ENCODE measurements at places on chromosomes 2 and 18. TPM values are rescaled to one million over a fixed set of nuclear protein-coding genes. Genes with fewer than 3 reads are reported as not detected.
A peak's percentile ranks its signal among the peaks of the same experiment; 100 is the strongest.

DNA sequence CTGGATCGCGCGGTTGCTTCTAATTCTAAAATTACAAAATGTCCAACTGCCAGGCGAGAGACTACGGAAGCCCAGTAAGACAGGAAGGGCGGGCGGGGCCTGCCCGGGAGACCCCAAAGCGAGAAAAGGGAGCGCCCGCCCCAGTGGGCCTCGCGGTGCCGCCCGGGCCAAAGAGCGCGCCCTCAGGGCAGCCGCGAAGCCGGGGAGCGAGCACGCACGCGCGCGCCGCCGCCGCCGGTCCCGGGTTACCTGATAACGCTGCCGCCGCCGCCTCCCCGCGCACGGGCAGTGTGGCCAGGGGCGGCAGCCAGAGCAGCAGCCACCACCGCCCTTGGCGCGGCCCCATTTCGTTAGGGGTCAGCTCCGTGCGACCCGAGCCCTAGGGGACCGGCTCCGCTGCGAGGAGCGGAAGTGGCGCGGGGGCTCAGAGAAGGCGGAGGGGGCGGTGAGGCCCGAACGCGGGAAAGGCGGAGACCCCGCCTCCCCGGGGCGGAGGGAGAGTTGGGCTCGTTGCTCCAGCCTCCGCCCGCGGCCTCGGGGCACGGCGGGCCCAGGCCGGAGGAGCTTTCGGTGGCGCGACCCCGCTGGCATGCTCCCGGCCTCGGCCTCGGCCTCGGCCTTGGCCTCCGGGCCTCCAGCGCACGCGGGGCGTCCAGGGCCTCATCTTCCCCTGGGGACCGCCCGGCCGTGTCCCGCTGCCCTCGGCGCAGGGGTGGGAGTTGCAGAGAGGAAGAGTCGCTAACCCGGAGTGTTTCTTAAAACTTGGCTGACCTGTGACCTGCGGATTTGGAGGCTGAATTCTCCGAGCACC lies at the start of gene NEMP2:
TSS of gene NEMP2 (minus strand) at position 413 of the 811 bp plus-strand sequence. CDS start at position 346, 67 bp downstream.
- DNase-seq: peak; percentile 80

- DNase-seq: no peak
These were observed 25.5 kb upstream of the ONECUT2 start for GRCh38 chr18:57409650-57410049.

GRCh38 chr2:240920783-240921231 lies 14.7 kb downstream of the CROCC2 start:
- peak; percentile 64 for DNase-seq

DNA sequence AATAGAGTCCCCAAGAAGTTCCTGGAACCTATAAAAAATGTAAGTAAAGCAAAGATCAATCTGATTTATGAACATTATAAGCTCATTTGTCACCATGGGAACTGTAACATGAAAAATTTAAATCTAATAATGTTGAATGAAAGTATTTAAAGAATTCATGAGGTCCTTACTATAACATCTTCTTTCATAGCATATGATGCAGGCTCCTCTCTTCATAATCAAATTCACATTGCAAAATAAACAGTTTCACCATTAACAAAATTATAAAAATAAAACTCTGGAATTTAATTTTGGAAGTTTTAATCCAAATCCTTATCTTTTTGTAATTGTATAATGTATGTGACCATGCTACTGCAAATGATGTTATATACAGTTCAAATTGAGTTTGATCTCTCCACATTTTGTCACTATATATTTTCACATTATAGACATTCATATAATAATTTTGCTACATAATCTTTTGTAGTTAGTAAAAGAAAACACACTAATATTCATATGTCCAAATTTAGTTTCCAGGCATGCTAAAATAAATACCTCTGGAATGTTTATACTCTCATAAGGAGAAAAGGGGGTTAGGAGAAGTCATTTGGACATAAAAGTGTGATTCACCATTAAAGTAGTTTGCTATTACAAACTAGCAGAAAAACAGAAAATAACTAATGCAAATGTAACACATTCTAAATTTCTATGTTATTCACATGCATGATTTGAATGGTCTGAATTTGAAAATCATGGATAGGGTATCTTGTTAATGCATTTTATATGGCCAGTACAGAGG lies 954.1 kb downstream of the DSC3 start:
- peak; percentile 41 for DNase-seq

GRCh38 chr18:45312555-45313126 lies 302.6 kb upstream of the SLC14A2 start:
- DNase-seq: no peak

DNA sequence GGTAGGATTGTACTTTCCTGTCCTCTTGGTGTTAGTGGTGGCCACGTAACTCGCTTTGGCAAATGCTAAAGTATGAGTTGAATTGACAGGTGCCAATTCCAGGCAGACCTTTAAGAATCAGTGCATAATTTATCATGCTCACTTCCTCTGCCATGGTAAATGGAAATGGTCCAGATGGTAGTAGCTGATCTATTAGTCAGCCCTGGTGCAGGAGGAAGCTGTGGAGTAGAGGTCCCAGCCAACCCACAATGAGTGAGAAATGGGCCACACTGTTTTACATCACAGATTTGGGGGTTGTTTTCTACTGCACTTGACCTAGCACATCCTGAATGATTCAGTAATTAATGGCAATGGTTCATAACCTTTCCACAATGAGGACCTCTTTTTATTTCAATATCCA lies 104.4 kb downstream of the RGPD3 start:
- DNase-seq: peak; percentile 3

- no peak for DNase-seq
These were observed 13.1 kb upstream of the GPR17 start for GRCh38 chr2:127632592-127633489.

DNA sequence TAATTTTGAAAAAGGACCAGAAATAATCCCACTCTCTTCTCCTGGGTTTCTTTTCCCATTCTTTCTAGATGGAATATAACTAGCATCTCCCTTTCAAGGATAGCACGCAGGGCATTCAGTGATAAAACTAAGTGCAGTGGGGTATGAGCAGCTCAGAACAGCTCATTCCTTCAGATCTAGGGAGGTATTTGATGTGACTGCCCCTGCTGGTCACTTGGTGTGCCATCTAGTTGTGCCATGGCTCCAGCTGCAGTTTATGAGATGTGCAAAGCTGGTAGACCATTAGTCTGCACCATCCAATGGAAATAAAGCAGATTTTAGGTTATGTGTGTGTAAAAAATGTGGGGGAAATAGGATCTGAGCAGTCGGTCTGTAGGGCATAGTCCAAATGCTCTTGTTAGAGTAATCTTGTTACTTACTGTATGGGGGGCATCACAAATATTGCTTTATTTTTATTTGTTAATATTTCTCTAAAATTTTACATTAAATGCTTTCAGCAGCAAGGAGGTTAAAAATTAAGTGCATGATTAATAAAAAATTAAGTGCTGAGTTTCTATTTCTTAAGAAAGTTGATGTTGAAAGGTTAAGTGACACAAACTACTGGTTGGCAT lies 38.9 kb downstream of the CTAGE1 start:
- DNase-seq: peak; percentile 70

DNA sequence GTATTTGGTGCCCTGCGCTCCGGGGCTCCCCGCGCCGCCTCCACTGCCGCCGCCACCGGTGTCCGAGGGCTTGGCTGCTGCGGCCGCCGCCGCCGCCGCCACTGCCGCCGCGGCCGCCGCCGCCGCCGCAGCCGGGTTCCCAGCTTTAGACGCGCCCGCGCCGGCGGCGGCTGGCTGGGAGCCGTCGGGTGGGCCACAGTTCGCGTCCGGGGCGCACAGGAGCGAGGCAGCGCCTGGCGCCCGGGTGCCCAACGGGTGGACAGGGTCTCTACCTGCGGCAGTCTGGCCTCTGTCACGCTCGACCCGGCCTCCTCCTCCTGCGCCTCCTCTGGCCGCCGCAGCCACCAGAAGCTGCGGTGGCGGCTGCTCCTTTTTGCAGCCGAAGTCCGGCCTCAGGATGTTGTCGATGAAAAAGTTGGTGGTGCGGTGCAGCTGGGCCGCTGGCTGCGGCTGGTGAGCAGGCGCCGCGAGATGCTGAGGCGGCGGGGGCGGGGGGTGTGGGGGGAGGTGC lies 951 bp downstream of the EN1 start:
- DNase-seq: peak; percentile 78

DNA sequence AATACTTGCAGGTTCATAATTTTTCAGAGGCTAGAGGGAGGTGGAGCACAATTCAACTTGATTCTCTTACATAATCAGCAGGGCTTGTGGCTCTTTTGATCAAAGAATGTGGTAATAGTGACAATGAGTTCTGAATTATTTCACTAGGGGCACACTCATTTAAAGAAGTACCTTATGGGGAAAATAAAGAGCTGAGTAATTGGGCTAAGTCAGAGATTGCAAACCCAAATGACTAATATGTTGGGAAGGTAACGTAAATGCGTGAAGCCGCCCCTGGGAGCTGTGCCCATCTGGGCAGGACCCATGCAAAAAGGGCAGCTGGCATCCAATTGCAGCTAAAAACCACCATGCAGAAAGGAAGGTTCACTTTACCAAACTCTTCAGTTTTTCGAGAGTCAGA lies 35.3 kb downstream of the NCKAP5 start:
- peak; percentile 43 for DNase-seq

DNA sequence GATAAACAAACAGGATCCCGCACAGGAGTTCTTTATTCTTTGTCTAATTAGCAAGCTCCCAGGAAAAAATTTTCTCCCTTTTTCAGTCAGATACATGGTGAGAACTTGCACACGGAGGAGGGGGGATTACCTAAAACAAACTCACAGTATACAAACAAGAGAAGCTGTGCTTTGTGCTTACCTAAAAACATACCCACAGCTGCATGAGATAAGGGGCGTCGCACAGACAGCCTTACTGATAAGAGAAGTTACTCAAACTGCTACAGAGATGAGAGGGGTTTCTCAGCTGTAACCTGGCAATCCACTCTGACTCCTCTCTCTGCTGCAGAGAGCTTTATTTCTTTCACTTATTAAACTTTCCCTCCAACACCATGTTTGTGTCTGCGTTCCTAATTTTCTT lies 32.9 kb upstream of the ST3GAL5 start:
- DNase-seq: no peak

- DNase-seq: no peak
These were observed 15.6 kb upstream of the YWHAQ start for GRCh38 chr2:9646196-9647030.

GRCh38 chr2:1594373-1595171 lies 149.7 kb downstream of the PXDN start:
- DNase-seq: no peak

DNA sequence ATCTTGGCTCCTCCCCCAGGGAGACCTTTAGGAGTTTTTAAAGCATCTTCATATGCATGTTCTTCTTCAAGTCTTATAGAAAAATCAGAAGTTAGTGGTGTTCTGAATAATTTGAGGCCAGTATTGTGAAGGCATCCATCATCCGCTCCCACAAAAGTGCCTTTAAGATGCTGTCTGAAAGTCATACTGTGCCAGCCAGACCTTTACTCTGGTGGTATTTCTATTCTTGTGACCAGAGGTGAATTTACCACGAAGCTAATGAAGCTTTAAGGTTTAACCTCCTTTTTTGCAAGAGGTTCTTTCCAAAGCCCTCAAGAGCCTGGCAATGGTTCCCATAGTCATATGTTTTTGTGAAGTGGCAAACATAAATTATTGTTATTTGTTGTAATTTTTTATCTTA lies 54.3 kb downstream of the SLC40A1 start:
- DNase-seq: no peak

GRCh38 chr18:42174909-42175308 lies 219.9 kb downstream of the PIK3C3 start:
- DNase-seq: peak; percentile 14

XIRP2 gene
- not detected for total RNA-seq

DNMT3A gene
- 18.4 TPM for total RNA-seq

BMP10 gene
- total RNA-seq: not detected

CRYGC gene
- total RNA-seq: not detected

SERPINB13 gene
- total RNA-seq: not detected

UCN gene
- not detected for total RNA-seq

MYL1 gene
- not detected for total RNA-seq
